CD4-positive, alpha-beta T cell treated with Interleukin-4 for 4 hours (primary cell): ENCODE measurements at places on chromosomes 6 and 20.

DNA sequence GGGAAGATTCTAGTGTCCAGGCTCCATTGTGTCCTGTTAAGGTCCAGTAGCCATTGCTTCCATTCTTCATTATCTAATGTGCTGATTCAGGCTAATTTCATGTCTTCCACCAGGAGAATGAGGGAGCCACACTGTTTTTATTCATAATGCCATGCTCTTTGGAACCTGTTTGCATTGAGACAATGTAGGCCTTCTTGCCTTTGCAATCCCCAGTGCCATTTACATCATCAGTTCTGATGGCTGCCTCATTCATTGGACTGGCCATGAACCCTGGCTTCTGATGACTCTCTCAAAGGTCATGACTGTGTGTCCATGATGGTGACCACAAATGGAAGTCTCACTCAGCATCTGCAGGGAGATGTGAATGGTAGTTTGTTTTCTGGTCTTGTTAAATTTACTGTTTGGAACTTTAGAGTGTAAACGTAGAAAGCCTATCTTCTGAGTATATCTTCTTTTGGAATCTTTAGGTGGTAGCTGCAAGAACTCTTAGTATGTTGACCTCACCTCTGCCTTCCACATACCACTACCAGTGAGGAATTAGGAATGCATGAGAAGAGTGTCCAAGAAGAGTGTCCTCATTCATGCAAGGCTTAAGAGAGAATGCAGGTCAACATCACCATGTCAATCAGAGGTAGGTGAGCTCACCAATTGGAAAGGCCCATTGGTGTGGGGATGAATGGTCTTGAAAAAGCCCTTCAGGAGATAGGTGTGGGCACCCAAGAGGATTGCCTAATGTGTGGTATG lies 42.9 kb upstream of the ZFP64 start:
- DNase-seq: no peak

GRCh38 chr6:158529629-158530028 lies 30.3 kb upstream of the TMEM181 start:
- DNase-seq: no peak

GRCh38 chr20:61287583-61288275 lies 35.7 kb downstream of the CDH4 start:
- DNase-seq: no peak

DNA sequence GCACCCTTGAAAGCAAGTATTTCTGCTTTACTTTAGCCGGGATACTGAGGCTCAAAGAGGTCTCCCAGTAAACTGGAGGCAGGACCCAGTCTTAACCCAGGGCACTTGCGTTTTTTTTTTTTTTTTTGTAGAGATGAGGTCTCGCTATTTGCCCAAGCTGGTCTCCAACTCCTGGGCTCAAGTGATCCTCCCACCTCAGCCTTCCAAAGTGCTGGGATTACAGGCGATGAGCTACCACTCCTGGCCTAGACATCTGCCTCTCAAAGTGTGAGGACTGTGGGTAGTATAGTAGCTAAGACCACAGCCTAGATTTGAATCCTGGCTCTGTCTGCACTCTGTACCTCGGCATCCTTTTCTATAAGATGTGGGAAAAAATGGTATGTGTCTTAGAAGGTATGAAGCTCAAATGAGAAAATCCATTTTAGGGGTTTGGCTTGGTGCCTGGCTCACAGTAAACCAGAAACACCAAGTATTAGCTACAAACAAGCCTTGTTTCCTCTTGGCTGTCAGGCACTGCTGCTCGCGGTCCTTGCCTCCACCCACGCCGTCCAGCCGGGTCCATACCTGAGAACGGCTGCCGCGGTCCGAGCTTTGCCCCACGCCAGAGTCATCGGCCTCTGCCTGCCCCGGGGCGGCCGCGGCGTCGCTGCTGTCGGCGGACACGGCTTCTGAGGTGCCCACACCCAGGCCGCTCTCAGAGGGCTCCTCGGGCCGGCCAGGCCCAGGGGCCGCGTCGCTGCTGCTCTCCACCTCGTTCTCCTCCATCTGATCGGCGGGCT lies 1.2 kb downstream of the ZNF335 start:
- no peak for DNase-seq

GRCh38 chr6:151057061-151057460 lies 182.7 kb upstream of the AKAP12 start:
- DNase-seq: no peak

GRCh38 chr6:16681260-16681873 lies 79.9 kb downstream of the ATXN1 start:
- DNase-seq: no peak

GRCh38 chr6:112044196-112044595 lies 9.7 kb upstream of the CCN6 start:
- no peak for DNase-seq

DNA sequence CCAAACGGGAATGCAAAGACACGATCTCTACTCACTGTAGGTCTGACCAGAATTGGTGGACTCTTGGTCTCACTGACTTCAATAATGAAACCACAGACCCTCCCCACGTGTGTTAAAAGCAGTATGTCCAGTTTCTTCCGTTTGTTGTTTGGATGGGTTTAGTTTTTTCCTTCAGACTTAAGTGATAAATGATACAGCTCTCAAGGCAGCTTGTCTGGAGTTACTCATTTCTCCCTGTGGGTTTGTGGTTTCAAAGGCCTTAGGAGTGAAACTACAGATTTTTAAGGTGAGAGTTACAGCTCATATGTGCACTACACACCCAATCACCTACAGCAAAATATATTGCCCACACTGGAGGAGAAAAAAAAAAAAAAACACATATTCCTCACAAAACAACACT lies 86.7 kb upstream of the STMND1 start:
- DNase-seq: peak; percentile 75

GRCh38 chr6:4849226-4850022 lies 73.2 kb downstream of the CDYL start:
- no peak for DNase-seq

DNA sequence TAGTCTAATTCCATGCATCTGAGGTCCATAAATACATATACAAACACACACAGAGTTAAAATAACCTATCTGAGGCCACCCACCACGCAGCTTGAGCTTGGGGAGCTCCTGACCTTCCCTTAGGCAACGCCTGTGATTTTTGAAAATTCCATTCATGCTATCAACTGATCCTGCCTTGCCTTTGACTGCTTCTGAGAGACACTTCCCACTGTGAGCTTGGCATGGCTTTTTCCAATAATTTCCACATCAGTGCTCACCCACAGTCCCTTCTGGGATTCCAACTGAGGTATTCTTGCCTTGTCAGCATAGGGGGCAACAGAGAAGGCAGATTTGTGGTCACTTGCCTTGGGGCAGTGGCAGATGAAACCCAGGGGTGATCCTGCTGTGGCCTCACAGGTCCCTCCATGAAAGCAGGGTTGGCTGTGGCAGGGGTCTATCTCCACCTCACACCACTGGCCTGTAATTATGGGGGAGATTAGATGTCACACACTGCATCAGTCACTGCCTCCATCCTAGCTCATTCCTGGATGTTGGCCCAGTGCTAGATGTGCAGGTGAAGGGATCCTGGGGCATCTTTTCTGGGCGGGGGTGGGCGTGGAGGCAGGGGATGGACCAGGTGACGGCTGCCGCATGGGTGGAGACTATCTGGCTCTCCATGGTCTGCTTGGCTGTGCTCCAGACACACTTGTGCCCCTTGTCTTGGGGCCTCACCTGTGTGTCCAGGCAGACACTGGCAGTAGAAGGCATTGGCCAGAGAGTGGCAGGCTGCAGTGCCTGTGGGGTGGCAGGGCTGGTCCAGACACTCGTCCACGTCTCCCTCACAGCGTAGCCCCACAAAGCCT lies 11.2 kb upstream of the GPSM3 start:
- no peak for DNase-seq
